ENCODE measurements at places on chromosomes 4 and X. TPM values are rescaled to one million over a fixed set of nuclear protein-coding genes. Genes with fewer than 3 reads are reported as not detected.
A peak's percentile ranks its signal among the peaks of the same experiment; 100 is the strongest.

GAGE12J gene
- total RNA-seq, result not detected

PPEF2 gene
- total RNA-seq, result 0.24 TPM

WNK3 gene
- total RNA-seq, result 1.2 TPM

DTHD1 gene
- total RNA-seq, result not detected

ATP1B4 gene
- not detected for total RNA-seq

CPLX1 gene
- not detected for total RNA-seq

GRCh38 chr4:62408454-62408853, 1208.3 kb downstream of the ADGRL3 start:
- no peaks in the 10 kb centered on the region for H3K4me1 ChIP-seq
- H3K27ac ChIP-seq, result no peak overlapping the region
- no peak for DNase-seq
- H3K36me3 ChIP-seq, result no peaks in the 10 kb centered on the region
- no peaks in the 10 kb centered on the region for H3K27me3 ChIP-seq

GRCh38 chrX:132694382-132694781, 205.5 kb upstream of the MBNL3 start:
- H3K4me1 ChIP-seq, result no peaks in the 10 kb centered on the region
- DNase-seq, result no peak
- H3K27ac ChIP-seq, result no peak overlapping the region
- no peaks in the 10 kb centered on the region for H3K27me3 ChIP-seq
- H3K4me3 ChIP-seq, result no peak overlapping the region

- no peaks in the 10 kb centered on the region for H3K27me3 ChIP-seq
- peaks cover 42% of the 10 kb centered on the region for H3K4me1 ChIP-seq
- DNase-seq, result no peak
- H3K27ac ChIP-seq, result peak overlapping the region; percentile 38
- no peaks in the 10 kb centered on the region for H3K36me3 ChIP-seq
Measured at GRCh38 chrX:44904542-44905115, 31.6 kb downstream of the KDM6A start.

- H3K27ac ChIP-seq, result no peak overlapping the region
- DNase-seq, result no peak
- no peaks in the 10 kb centered on the region for H3K36me3 ChIP-seq
- no peak overlapping the region for H3K4me3 ChIP-seq
- H3K27me3 ChIP-seq, result no peaks in the 10 kb centered on the region
Measured at GRCh38 chr4:40256329-40256728, 59.5 kb downstream of the RHOH start.

- no peak overlapping the region for H3K4me3 ChIP-seq
- no peak overlapping the region for H3K27ac ChIP-seq
- no peaks in the 10 kb centered on the region for H3K4me1 ChIP-seq
- no peaks in the 10 kb centered on the region for H3K36me3 ChIP-seq
Measured at GRCh38 chr4:28469886-28470285, 1609.2 kb downstream of the STIM2 start.

All from B cell (primary cell).